Activated CD4-positive, alpha-beta T cell treated with anti-CD3 and anti-CD28 coated beads for 36 hours (primary cell): ENCODE measurements at places on chromosomes 6 and 20. TPM values are rescaled to one million over a fixed set of nuclear protein-coding genes. Genes with fewer than 3 reads are reported as not detected.

DNA sequence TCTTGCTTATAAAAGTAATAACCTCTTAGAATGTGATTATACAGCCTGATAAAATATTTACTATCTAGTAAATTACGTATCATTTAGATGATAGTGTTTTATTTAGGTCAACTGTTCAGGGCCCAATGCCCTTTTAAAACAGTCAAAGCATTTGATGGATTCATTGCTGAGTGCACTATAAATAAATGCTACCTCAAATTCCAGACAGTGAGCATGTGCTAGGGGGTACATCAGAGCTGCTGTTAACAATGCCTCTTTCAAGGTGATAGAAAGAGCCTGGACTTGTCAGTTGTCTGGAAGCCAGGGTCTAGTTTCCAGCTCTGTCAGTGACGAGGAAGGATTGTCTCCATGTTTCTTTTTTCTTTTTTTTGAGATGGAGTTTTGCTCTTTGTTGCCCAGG lies 7.5 kb upstream of the TMEM242 start:
- H3K4me1 ChIP-seq: peaks cover 9% of the 10 kb centered on the region
- DNase-seq: no peak
- peaks cover 22% of the 10 kb centered on the region for H3K27me3 ChIP-seq
- no peak overlapping the region for H3K4me3 ChIP-seq
- no peak overlapping the region for H3K27ac ChIP-seq

Gene MYCT1
- total RNA-seq: not detected

DNA sequence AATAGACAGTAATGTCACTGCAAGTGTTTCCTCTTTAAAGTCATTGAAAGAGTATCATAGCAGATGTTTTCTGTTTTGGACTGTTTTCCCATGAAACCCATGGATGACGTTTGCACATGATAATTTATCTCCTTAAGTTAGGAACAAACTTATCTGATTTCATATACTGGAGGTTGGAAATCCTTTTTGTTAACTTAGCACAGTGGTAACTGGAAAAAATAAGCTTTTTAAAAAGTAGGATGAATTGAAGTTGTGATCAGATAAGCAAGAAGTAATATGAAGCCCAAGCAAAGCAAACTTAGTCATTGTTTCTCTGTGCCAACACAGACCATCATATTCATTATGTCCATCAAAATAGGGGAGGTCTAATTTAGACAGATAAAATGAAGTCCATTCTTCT lies 61.6 kb downstream of the PLCB4 start:
- H3K36me3 ChIP-seq: no peaks in the 10 kb centered on the region
- no peak overlapping the region for H3K4me3 ChIP-seq
- no peaks in the 10 kb centered on the region for H3K4me1 ChIP-seq
- no peak overlapping the region for H3K27ac ChIP-seq

DNA sequence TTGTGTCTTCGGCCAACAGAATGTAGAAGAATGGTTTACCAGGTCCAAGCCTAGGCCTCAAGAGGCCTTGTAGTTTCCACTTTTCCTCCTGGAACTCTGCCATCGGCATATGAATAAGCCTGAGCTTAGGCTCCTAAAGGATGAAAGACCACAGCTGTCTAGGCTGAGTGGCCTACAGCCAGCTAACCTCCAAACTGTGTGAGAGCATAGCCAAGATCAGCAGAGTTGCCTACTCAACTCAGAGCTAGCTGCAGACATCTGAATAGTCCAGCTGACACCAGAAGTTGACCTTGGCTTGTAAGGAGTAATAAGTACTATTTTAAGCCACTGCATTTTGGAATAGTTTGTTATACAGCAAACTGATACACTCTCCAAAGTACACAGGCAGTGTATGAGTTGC lies 52.6 kb upstream of the SMIM29 start:
- no peaks in the 10 kb centered on the region for H3K27me3 ChIP-seq
- H3K4me1 ChIP-seq: peaks cover 2% of the 10 kb centered on the region
- H3K36me3 ChIP-seq: no peaks in the 10 kb centered on the region
- no peak for DNase-seq

DNA sequence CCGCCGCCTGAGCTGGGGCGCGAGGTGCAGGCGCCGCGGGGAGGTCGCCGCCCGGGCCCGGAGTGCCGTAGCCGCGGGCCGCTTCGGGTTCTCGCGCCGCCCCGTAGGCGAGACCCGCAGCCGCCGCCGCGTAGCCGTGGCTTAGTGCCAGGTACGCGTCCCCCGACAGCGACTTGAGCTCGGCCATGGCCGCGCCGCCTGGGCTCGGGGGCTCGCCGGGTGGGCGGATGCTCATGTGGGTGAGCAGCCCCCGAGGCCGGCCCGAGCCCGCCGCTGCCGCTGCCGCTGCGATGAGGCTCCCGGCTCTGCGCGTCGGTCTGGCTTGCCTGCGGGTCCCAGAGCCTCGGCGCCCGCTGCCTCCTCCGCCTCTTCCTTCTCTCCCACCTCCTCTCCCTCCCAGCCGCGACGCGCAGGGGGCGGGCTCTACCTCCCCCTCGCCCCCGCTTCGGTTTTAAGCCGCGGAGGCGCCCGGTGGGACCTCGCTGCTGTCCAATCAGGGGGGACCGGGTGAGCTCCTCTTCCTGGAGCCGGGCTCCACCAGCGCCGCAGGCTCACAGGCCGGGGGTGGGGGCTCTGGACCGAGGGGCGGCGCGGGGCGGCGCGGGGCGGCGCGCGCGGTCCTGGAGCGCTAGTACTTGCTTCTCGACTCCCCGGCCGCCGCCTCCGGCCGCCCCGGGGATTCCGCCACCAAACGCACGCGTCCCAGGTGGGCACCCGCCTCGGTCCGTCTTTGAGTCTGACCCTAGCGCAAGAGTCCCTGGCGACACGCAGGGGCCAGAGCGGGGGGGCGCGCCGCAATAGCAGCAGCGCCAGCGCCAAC lies at the start of gene BHLHE23:
Gene BHLHE23, minus strand, starts transcription at position 425 of the 820 bp plus-strand sequence. Its CDS starts 190 bp downstream, at position 235.
- H3K27ac ChIP-seq: no peak within 1 kb of the TSS
- no peaks in the 10 kb centered on the region for H3K36me3 ChIP-seq
- H3K4me1 ChIP-seq: peaks cover 21% of the 10 kb centered on the region
- DNase-seq: no peak
- no peak within 1 kb of the TSS for H3K4me3 ChIP-seq
